Stimulated activated CD4-positive, alpha-beta T cell treated with anti-CD3 and anti-CD28 coated beads, Interleukin-1b, Interleukin-23, amount 100 ng/mL, for 1 hour (primary cell): ENCODE measurements at places on chromosomes 6 and 20.

DNA sequence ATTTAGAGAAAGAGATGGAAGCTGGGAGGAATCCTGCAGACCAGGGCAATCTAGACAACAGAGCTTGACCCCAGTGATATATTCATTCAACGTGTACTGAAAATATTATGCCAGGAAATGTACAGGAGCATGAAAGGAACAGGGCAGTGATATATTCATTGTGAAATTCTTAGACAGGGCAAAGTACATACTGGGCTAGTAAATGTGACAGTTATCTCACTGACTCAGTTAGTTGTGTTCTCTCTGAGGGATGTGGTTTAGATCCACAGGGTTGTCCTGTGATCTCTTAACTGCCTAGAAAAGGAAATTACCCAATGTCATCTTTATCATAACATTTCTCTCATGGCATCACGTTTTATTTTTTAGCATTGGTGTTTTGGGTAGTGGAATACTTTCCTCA lies 891.3 kb downstream of the EYS start:
- DNase-seq: no peak

DNA sequence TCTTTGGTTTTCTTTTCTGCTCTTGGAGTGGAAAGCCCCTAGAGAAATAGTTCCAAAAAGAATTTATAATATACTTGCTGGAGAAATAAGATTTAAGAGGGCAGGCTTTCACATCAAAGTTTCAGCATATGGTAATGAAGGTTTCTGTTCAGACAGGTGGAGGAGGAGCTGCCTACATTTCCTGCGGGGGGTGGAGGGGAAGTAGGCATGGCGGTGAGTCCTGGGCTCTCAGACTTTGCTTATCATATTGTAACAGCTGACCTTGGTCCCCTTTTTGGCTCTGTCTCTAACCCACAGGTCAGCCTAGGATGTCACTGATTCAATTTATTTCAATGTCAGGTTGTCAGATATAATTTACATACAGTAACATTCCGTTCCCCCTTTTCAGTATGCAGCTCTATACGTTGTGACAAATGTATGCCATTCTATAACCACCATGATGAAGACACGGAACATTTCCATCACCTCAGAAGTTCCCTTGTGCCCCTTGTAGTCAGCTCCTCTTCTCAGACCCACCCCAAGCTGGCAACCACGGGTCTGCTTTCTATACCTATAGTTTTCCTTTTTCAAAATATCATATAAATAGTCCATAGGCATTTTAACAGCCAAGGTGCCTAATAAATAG lies 77.6 kb upstream of the GGTLC1 start:
- no peak for DNase-seq

DNA sequence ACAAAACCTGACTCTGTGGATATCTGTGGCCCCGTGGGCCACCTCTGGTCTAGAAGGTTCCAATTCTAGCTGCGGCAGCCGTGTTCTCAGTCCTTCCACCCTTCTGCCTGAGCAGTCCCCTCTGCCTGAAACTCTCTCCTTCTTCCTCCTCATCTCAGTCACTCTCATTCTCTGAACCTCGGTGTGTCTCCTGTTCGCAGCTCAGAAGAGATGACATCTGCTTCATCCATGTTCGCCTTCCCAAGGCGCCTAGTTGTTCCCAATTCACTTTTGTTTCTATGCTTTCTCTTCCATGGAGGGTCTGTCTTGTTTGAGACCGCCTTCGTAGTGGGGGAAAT lies 95.5 kb downstream of the CEBPB start:
- no peak for DNase-seq

DNA sequence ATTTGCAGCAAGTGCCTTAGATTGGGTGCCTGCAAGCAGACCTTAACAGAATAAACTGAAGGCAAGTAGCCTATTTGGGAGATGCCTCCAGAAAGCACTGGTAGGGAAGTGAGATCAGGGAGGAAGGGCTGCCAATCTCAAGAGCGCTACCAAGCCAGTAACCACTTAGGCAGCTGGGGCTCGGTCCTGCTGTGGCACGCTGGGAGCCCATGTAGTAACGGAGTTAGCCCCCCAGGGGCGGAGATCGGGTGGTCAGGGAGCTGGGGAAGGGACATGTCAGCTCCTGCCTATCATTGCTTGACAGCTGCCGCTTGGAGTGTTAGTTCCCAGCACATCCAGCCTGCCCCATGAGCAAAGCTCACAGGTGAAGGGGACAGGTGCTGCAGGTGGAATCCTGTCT lies 127.0 kb downstream of the CEBPB start:
- DNase-seq: no peak

DNA sequence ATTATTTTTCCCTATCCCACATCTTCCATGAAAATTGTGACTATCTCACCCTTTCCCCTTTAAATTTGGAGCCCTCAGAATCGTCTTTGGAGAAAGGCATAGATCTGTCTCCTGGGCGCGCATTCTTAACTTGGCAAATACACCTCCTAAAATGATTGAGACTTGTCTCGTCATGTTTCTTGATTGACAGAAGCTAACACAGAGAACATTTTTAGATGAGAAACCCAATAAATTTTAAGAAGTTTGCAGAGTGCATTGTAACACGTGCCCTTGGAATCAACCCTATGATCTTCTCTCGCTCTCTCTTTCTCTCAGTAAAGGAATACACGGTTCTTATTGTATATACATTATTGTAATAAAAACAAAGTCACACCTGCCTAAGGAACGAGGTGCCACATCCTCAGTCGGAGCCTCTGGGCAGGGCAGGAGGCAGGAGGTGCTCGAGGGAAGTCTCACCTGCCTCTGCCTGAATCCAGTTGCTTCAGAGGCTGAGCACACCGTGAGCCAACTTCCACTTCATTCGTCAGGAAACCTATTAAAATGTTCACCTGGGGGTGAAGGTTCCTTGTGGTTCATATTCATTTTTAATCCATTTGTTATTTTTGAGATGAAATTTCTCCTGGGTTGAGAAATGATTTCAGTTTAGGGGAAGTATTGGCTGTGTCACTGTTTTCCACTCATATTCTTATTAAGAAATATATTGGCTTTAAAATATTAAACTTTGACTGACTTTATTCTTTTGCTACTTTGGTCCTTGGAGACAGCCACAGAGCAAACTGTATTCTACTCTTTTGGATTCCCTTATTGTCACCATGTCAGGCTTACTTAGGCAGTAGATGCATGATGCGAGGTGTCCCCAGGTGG lies 90.5 kb upstream of the THBS2 start:
- no peak for DNase-seq

DNA sequence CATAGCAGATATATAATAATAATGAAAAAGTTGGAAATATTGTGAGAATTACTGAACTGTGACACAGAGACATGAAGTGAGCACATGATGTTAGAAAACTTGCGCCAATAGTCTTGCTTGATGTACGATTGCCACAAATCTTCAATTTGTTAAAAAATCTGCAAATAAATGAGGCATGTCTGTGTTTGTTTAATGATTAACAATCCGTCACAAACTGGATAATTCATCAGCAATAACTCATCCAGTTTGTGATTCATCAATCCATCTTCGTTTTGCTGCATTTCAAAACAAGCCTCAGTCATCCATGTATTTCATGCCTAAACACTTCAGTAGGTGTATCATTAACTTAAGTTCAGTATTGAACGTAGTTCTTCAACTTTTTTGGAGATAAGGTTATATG lies 25.5 kb upstream of the SMIM26 start:
- no peak for DNase-seq

DNA sequence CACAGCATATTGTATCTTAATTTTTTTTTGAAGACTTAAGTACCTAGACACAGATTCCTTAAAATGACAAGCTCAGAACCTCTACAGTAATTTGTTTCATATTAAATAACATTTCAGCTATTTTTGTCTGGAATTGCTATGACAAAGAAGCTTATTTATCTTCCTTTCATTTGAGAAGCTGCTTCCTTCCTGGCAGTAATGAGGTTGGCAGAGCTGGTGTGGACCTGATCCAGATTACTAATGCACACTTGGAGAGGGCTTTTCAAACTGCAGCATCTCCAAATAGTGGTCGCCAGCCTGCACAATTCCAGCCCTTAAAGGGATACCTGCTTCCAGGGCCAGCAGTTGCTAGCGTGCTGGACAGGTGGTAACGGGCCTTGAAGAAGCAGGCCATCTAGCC lies 12.1 kb downstream of the PTCHD4 start:
- DNase-seq: no peak

- no peak for DNase-seq
These were observed 103.4 kb downstream of the HIVEP1 start for GRCh38 chr6:12115492-12115891.

- no peak for DNase-seq
These were observed 1044.7 kb downstream of the KIF16B start for GRCh38 chr20:15528391-15529111.

DNA sequence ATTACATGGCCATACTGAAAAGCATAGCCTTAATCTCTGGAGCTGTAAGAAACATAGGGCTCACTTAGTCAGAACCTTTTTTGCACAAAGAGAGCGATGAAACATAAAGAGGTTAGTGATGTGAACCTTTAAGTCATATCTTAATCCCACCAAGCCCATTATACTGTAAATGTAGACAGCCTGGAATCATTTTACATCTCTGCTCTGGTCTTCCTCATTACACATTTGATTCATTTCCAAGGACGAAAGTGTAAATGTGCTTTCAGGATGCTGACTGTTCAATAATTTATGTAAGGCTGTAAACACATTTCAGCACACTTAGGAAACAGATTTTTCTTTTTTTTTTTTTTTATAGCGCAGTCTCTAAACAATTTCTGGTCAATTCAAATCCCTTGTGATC lies 131.3 kb upstream of the B3GAT2 start:
- no peak for DNase-seq

- no peak for DNase-seq
These were observed 125.8 kb upstream of the CST7 start for GRCh38 chr20:24823176-24823784.

- no peak for DNase-seq
These were observed 96.3 kb downstream of the FHL5 start for GRCh38 chr6:96659084-96659845.

- DNase-seq: no peak
These were observed 133.5 kb downstream of the GPX5 start for GRCh38 chr6:28659250-28659566.

DNA sequence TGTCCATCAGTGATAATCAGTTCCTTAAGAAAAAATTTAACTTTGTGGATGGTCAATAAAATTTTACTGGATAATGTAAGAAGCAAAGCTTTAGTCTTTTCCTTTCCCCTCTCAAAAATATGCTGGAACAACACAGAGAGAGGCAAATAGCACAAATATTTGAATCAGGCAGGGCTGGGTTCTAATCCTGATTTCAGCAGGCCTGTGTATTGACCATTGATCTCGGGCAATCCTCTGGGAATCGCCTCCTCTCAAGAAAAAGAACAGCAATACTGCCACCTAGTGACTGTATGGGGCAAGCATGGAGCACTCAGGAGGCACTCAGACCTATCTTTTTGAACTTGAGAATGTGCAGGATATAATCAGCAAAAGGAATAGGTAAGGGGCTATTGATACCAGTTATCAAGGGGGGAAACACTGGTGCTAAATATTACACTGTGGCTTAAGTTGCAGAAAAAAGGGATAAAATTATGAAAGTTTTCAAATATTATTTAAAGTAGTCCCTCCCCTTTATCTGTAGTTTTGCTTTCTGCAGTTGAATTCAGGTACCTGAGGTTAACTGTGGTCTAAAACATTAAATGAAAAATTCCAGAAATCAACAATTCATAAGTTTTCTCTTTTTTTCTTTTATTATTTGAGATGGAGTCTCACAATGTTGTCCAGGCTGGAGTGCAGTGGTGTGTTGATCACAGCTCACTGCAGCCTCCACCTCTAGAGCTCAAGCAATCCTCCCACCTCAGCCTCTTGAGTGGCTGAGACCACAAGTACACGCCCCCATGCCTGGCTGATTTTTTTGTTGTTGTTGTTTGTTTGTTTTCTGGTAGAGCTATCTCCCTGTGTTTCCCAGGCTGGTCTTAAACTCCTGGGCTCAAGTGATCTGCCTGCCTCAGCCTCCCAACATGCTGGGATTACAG lies 91.8 kb upstream of the NHSL1 start:
- peak; percentile 4 for DNase-seq

DNA sequence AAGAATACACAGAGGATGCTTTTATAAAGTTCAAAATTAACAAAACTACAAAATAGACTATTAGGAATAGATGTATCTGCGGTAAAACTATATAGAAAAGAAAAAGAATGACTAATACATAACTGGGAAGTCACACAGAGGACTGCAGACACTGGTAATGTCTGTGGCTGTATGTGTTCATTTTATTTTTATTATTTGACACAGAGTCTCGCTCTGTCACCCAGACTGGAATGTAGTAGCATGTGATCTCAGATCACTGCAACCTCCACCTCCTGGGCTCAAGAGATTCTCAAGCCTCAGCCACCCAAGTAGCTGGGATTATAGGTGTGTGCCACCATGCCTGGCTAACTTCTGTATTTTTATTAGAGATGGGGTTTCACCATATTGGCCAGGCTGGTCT lies 38.9 kb downstream of the ESF1 start:
- no peak for DNase-seq

DNA sequence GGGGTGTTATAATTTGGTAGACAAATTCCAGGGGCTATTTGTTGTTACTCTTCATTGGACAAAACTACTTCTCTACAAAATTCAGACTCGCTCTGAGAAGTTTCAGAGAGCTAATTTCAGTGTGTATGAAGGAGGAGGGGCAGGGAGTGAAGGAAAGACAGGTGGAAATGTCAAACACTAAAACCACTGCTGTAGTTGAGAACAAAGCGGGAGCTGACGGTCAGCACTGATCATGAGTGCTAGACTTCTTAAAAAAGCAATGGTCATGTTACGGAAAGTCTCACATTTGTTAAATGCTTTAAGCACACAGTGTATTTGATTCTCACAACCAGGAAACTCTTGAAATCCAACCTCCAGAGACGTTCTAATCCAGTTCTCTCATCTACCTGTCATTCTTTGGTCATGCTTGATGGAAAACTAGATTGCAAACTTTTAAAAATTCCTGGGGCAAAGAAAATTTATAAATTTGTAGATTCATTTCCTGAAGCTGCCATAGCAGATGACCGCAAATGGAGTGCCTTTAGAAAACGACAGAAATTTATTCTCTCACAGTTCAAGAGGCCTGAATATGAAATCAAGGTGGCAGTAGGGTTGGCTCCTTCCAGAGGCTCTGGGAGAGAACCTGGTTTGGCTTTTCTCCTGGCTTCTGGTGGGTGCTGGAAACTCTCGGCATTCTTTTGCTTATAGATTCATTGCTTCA lies 100.7 kb upstream of the CARMIL1 start:
- DNase-seq: no peak

- no peak for DNase-seq
These were observed 8.2 kb downstream of the NPEPL1 start for GRCh38 chr20:58700823-58701222.

- no peak for DNase-seq
These were observed 689.3 kb downstream of the HACE1 start for GRCh38 chr6:104170401-104170800.

DNA sequence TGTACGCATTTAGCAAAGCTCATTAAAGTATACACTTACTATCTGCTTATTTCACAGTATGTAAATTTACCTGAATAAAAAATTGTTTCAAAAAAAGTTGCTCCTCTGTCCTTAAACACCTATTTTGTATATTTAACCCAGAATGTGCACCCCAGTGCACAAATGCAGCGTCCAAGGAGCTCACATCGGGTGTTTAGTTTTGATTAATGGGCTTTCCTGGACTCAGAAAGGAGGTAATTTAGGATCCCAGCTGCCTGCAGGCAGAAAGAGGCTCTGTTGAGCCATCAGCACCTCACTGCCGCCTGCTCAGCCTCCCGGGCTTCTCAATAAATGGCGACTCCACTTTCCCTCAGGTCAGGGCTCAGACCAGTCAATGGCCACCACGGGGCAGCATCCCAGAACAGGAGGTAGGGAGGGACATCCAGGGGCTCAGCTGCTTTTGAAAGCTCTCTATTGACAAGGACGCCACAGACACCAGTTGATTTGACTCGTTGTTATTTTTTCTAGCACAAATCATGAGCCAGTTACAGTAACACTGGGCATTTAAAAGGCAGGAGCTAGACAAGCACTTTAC lies 70.2 kb upstream of the TBC1D7 start:
- no peak for DNase-seq
